Stimulated activated naive CD4-positive, alpha-beta T cell treated with Interleukin-2 at 50 U/mL for 16 hours (primary cell): ENCODE measurements at places on chromosomes 1 and 21.

DNA sequence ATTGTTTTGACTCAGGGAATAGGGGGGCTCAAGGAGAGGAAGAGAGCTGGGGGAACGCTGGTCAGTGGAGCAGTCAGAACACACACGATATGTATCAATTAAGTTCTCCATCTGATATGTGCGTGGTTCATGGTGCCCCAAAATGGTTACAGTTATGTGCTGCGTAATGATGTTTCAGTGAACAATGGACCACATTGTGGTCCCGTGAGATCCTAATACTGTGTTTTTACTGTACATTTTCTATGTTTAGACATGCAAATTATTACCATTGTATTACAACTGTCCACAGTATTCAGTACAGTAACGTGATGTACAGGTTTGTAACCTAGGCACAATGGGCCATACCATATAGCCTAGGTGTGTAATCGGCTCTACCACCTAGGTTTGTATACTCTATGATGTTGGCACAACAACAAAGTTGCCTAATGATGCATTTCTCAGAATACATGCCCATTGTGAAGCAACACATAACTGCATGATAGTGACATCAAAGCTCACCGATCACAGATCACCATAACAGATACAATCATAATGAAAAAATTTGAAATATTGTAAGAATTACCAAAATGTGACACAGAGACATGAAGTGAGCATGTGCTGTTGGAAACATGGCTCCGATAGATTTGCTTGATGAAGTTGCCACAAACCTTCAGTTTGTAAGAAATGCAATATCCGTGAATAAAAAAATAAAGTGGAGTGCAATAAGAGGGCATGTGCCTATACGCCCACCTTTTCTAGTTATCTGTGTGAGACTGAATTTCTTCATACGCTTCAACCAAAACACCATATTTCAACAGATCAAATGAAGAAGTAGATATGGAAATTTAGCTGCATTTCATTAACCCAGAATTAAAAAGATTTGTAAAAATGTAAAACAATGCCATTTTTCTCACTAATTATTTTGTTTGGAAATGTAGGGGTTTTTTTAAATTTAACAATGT, 14.8 kb upstream of the TMEM54 start:
- no peak for DNase-seq

DNA sequence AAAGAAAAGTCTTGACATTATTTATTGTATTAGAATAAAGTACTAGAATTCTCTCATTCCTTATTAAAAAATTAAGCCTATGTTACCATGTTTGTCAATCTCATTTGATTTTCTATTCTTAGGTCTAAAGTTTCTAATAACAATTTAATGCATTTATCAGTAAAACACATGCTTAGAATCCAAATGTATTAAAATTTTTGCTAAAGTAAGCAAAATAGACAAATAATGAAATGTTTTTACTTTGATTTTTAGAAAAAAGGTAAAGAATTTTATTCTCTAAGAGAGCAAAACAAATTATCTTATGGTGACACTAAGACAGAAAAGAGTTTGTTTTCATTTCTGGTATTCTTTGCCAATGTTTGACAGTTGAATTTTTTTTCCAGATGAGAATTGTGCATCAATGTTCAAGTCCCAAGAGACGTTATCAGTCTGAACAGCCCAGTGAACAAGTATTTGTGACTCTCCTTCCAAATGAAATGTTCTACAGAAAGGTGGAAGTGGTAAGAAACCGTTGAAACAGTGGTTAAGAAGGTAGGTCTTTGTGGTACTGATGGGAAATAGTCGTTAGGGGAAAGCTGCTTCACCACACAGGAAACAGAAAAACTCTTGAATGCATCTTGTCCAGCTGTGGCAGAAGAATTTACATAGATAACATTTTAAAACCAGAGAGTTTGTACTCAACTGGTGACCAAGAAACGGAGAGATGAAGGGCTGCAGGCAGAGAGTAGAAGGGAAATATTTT, 402.5 kb downstream of the PTPRC start:
- no peak for DNase-seq

GRCh38 chr1:205260948-205261732, 33.4 kb downstream of the TMCC2 start:
- DNase-seq = no peak

- DNase-seq = no peak
Measured at GRCh38 chr1:160664573-160665051, 17.8 kb upstream of the SLAMF1 start.

DNA sequence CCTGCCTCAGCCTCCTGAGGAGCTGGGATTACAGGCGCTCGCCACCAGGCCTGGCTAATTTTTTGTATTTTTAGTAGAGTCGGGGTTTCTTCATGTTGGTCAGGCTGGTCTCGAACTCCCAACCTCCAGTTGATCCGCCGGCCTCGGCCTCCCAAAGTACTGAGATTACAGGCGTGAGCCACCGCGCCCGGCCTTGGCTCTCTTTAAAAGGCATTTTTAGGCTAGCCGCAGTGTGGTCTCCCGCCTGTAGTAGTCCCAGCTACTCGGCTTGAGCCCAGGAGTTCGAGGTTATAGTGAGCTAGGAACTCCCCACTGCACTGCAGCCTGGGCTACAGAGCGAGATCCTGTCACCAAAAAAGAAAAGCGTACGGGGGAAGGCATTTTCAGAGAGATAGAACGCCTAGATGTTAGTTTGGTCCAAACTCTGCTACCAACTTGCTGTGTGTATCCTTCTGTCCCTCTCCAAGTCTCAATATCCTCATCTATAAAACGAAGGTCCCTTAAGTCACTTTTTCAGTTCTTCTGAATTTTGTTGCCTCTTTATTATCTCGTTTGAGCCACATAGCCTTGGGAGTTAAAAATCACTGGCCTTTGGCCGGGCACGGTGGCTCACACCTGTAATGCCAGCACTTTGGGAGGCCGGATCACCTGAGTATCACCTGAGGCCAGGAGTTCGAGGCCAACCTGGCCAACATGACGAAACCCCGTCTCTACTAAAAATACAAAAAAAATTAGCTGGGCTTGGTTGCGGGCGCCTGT, 734 bp downstream of the MED18 start:
- peak; percentile 41 for DNase-seq

- DNase-seq = no peak
Measured at GRCh38 chr1:11616766-11617165, 37.5 kb downstream of the FBXO2 start.
